ENCODE measurements at places on chromosomes 13 and 19. TPM values are rescaled to one million over a fixed set of nuclear protein-coding genes. Genes with fewer than 3 reads are reported as not detected.
A peak's percentile ranks its signal among the peaks of the same experiment; 100 is the strongest.

- DNase-seq, result no peak
Measured at GRCh38 chr19:29928831-29929230, 13.2 kb upstream of the URI1 start.

- DNase-seq, result no peak
Measured at GRCh38 chr19:18239303-18239702, 13.1 kb upstream of the PDE4C start.

- no peak for DNase-seq
Measured at GRCh38 chr19:37304190-37304883, 66.6 kb upstream of the ZNF527 start.

DNA sequence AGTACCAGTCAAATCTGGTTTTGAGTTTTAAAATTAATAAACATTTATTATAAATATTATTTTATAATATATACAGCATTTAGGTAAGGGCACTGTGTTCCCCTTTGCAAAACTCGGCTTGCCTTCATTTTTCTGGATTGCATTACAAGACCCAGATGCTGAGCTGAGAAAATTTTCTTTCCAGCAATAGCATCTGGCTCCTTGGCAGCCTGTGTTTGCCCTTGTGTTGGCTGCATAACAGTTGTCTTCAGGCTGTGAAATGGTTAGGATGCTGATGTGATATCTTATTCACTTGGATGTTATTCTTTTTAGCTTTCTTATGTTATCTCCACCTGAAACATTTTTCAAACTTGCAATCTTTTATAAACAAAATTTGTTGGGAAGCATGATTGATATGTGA is 784.4 kb downstream of the DACH1 start:
- DNase-seq, result no peak

DNA sequence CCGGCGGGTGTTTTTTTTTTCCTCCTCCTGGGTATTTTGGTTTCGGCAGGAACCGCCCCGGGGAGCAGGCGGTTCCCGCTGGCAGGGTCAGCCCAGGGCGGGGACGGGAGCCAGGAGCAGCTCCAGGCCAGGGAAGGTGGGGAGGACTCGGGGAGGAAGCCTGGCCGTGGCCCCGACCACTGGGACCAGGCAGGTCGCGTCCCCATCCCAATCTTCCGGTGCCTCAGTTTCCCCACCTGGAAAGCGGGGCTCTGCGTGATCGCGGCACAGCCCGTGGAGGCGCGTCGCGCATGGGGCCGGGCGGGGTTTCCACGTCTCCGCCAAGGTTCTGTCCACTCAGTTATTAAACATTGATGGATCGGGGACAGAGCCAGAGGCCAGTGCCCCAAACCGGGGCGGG is 34.8 kb downstream of the IL12RB1 start:
- no peak for DNase-seq

GRCh38 chr13:34521171-34521570 is 420.9 kb upstream of the NBEA start:
- DNase-seq, result no peak

- DNase-seq, result no peak
Measured at GRCh38 chr19:27753622-27754021, 1459.3 kb downstream of the UQCRFS1 start.

DNA sequence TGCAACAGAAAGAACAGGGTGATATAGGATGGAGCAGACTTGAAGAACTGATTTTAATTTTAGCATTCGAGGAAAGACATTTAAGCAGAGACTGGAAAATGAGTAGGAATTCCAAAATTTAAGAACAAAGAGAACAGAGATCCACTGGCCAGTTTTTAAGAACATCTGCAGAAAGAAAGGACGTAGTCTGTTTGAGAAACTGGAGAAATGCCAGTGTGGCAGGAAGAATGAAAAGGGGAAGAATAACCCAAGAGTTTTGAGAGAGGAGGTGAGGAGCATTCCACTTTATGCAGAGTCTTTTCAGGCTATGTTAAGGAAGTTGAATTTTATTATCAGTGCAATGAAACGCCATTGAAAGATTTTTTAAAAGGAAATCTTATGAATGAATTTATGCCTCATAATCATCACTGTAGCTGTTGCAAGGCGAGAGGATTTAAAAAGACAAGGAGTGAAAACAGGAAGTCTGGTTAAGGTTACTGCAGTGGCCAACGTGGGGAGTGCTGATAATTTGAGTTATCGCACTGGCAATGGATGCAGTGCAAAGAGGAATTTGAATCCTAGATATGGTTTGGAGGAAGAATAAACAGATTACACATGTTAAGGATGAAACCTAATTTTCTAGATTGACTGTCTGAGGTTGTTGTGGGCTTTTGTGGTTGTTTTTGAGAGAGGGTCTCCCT is 253.8 kb downstream of the DACH1 start:
- no peak for DNase-seq

- no peak for DNase-seq
Measured at GRCh38 chr19:33684538-33685232, 62.9 kb downstream of the CHST8 start.

DNA sequence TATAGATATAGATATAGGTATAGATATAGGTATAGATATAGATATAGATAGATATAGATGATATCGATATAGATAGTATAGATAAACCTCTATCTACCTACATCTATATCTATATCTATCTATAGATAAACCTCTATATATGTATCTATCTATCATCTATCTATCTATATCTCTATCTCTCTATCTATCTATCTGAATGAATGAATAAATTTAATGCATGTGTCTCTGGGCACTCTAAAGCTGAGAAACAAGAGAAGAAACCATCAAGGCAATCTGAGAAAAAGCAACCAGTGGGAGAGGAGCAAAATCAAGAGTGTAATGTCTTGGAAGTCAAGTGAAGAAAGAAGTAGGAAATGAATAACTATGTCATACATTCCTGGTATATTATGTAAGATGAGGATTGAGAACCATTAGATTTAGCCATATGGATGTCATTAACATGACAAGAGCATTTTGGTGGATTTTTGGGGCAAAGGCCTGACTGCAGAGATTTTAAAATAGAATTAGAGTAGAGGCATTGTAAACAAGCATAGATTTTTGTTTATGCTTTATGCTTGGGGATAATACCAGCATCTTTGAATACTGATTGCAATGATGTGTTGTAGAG is 1262.7 kb upstream of the MIR17HG start:
- no peak for DNase-seq

DNA sequence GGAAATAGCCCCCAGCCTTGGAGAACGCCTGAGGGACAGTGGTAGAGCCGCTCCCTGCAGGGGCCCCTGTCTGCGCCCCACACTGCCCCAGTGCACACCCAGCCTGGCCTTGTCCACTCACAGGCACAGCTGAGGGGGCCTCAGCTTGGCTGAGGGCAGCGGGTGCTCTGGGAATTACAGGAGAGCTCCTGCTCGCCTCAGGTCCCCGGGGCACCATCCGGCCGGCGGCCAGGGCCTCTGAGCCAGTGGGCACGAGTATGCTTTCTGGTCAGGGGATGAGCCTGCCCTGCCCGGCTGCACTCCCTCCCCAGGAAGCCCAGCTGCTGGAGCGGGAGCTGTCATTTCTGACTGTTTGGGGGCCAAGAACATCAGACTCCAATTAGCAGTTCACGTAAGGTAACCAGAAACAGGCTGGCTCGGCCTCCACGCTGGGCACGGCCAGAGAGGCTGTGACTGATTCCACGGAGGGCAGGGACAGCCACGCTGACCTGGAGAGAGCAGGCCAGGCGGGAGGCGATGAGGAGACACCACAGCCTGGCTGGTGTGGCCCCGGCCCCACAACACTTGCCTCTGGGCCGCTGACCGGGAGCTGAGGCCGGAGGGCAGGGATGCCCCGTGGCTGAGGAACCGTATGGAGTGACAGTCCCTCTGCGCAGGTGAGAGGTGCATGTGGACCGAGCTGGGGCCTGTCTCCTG is 15.4 kb downstream of the CEBPG start:
- DNase-seq, result no peak

DNA sequence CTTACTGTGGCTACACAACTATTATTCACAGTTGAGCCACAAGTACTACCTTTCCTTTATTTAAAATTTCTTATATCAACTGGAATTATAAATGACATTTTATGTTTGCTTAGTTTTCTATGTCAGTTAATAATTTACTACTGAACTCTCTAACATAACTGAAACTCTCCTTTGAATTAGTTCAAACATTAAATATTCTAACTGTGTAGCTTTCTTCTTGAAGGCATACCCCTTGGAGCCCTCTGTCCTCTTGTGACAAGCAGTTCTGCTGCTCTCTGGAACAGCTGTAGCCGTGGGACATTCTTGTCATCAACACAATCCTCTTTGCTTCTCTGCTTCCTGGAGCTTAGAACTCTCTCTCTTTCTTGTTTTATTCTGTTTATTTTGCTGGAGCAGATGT is 244.8 kb downstream of the NHLRC3 start:
- DNase-seq, result no peak

GRCh38 chr13:33931397-33932311 is 113.7 kb downstream of the RFC3 start:
- DNase-seq, result peak; percentile 71

GRCh38 chr13:50140153-50140552 is 124.9 kb downstream of the KCNRG start:
- DNase-seq, result no peak

DNA sequence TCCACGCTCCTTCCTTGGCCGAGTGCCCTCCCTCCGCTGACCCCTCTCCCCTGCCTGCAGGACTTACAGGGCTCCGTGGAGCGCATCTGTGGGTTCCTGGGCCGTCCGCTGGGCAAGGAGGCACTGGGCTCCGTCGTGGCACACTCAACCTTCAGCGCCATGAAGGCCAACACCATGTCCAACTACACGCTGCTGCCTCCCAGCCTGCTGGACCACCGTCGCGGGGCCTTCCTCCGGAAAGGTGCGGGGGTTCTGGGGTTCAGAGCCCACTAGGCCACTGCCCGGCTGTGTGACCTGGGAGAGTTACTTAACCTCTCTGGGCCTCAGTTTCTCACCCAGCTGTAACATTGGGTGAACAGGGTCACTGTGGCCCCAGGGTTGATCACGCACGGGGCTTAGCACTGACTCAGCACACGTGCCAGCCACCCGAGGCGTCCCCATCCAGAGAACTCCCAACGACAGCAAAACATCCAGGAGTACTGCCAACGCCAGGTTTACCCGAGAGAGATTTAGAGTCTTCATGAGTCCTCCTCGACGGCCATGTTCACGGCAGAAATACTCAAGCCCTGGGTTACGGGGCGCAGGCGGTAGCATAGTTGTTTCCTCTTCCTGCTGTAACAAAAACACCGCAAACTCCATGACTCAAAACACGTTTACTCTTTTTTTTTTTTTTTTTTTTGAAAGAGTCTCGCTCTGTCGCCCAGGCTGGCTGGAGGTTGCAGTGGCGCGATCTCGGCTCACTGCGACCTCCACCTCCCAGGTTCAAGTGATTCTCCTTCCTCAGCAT is 9.7 kb upstream of the SPACA4 start:
- DNase-seq, result no peak

DNA sequence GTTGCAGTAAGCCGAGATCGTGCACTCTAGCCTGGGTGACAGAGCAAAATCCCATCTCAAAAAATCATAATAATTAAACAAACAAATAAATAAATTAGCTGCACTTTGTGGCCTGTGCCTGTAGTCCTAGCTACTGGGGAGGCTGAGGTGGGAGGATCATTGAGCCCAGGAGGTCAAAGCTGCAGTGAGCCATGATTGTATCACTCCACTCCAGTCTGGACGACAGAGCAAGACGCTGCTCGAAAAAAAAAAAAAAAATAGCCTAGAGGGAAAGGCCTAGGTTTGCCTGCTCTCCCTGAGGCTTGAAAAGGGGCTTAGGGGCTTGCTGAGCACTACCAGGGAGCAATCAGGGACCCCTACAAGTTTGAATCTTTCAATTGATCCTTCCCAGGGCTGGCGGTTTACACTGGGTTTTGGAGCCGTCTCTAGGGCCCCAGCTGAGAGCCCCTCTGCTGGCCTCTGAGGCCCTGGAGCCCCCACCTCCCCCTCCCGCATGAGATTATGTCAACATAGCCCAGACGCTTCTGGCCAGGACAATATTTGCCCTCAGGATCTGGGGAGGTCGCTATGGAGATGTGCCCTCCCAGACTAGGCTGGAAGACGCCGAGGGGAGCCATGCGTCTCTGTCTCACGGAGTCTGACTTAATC is 10.4 kb upstream of the GIPR start:
- no peak for DNase-seq

GRCh38 chr13:93847162-93847561 is 620.6 kb downstream of the GPC6 start:
- peak; percentile 90 for DNase-seq

DNA sequence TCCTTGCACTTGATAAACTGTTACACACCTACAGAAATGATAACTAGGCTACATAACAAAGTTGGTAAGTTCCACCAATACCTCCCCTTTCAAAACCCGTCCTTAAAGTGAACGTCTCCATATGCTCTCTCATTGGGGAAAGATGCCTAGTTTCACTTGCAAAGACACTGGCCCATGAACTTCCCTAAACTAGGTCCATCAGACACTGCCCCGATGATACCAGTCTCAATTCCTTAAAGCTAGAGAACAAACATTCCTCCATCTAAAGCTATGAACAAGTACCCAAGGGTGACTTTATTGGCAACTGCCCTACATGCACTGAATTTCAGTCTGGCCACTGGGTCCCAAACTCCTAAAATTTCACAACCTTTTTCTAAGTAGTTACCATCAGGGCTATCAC is 39.9 kb downstream of the FOXO1 start:
- no peak for DNase-seq

GRCh38 chr19:37466277-37466797 is 907 bp downstream of the ZNF569 start:
- DNase-seq, result no peak

DNA sequence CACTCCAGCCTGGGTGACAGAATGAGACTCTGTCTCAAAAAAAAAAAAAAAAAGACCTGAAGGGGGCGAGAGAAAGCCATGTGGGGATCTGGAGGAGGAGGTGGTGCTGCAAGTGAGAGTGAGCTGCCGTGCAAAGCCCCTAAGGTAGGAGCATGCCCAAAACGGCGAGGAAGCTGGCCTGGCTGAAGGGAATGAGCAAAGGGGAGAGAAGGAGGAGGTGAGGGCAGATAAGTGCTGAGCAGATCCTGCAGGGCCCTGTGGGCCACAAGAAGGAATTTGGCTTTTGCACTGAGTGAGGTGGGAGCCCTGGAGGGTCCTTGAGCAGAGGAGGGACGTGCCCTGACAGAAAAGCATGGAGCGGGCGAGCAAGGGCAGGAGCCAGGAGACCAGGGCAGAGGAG is 19.4 kb upstream of the ADGRE5 start:
- peak; percentile 38 for DNase-seq

DNA sequence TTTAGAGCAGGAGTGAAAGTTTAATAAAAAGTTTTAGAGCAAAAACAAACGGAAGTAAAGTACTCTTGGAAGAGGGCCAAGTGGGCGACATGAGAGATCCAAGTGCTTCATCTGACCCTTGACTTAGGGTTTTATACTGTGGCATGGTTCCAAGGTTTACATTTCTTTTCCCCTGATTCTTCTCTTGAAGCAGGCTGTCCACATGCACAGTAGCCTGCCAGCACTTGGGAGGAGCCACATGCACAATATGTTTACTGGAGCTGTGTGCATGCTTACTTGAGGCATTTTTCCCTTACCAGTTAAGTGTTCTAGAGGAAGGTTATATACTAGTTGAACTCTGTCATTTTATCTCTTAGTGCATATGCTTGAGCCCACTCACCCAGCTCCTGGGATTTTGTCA is 295.6 kb downstream of the TBC1D4 start:
- no peak for DNase-seq

The SHANK1 gene
- total RNA-seq, result 0.44 TPM

The JAK3 gene
- not detected for total RNA-seq

The SOX1 gene
- total RNA-seq, result not detected

The PRDX2 gene
- total RNA-seq, result 224 TPM

The MBD3L2 gene
- total RNA-seq, result not detected

The LILRA1 gene
- total RNA-seq, result not detected

The PIH1D1 gene
- total RNA-seq, result 86.3 TPM

The MCEMP1 gene
- 0.44 TPM for total RNA-seq

The OVOL3 gene
- not detected for total RNA-seq

The MYPOP gene
- total RNA-seq, result 7.0 TPM

The AZU1 gene
- not detected for total RNA-seq

The ATP8A2 gene
- 0.26 TPM for total RNA-seq

The ZIC2 gene
- total RNA-seq, result 7.0 TPM

The MAMSTR gene
- 0.22 TPM for total RNA-seq

Measured in MCF 10A (cell line).